ENCODE measurements at places on chromosomes 1 and 21.

- no peak for DNase-seq
These were observed 12.6 kb downstream of the PYCR2 start for GRCh38 chr1:225911191-225912130.

DNA sequence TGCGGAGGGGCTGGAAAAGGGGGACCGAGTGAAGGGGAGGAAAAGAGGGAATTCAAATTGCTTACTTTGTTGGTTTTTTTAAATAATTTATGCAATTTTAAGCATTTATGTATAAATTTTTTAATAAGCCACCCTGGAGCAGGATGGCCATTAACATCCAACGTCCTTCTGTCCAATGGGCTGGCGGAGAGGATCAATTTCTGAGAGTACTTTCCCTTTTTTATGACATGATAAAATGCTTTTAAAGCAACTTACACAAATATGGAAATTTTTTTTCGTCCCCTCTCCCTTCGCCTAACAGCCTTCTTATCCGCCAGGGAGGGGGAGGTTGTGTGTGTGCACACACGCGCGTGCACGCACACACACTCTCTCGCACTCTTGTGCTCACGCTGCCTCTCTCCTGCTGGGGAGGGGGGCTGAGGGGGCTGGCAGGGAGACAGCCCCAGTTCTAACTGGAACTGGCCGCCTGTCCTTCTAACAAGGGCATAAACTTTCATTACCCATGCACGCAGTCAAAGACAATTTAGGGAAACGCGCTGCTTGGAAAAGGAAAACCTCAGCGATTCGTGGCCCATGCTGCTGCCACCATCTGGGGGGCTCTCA lies 123.2 kb downstream of the CASZ1 start:
- DNase-seq: no peak

GRCh38 chr1:89602871-89603404 lies 30.0 kb upstream of the LRRC8C start:
- DNase-seq: no peak

- no peak for DNase-seq
These were observed 500.5 kb downstream of the BRINP3 start for GRCh38 chr1:189977184-189977583.

DNA sequence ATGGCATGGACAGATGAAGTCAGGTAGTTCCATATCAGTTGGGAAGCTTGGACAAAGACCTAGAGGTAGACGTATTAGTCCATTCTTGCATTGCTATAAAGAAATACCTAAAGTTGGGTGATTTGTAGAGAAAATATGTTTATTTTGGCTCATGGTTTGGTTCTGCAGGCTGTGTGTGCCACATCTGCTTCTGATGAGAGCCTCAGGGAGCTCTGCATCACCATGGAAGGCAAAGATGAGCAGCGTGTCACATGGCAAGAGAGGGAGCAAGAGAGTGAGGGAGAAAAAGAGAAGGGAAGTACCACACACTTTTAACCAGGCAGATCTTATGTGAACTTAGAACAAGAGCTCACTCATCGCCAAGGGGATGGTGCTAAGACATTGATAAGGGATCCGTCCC lies 9.0 kb downstream of the TSACC start:
- DNase-seq: no peak

DNA sequence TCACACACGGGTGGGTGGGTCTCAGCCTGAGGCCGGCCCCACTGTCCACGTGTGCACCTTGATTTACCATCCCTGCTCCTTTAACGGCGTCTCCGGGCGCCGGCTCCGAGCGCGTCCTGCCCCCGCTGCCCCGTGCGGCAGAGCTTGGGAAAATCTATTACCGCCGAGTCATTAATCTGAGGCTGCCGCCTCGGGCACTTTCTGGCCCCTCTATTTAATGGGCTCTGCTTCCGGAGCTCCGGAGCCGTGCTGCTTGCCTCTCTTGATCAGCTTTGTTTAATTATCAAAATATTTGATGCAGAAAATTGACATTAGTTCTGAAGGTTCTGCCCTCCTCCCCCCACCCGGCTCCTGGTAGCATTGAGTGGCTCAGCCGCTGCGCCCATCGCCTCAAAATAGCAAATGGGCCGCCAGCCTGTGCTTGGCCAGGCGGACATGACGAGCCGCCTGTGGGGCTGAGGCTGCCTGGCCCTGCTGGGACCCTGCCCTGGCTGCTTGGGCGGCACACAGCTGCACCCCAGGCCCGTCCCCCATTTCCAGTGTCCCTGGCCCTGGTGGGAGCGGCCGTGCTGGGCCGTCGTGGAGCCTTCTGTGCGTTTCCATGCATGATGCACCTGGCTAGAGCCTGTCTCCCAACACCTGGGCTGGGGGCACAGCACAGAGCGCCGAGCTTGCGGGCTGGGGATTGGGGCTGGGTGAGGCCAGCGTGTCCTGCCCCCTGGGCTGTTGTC lies 81.6 kb upstream of the TTC34 start:
- DNase-seq: no peak

DNA sequence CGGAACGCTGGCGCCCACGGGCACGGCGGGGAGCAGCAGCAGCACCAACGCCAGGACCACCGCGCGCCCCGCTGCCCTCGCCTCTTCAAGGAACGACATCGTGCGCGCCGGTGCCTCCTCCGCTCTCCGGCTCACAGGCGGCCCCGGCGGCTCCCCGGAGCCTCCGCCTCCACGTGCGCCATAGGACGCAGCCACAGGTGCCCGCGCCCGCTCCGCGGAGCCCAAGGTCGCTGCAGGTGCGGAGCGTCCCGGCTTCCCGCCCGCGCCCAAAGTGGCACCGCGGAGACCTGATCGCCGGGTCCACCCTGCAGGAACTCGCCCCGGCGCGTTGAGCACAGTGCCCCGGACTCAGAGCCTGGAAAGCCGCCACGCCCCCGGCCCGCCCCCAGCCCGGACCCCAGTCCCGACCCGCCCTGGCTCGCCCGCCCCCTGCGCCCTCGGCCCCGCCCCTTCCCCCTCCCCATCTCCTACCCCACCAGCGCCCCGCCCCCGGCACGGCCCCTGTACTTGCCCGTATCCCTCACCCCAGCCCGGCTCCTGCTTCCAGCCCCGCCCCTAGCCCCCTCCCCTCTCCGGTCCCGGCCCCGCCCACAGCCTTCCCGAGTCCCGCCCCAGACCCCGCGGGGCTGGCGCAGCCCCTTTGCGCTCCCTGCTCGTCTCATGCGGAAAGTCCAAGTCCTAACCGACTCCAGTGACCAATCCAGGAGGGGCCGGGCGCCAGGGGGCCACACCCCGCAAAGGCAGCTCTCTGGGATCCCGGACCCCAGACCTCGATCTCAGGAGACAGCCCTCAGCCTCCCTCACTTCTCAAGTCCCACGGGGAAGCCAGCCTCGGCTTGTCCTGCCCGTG lies at the start of gene MEGF6:
Gene MEGF6 (minus strand): TSS at position 339 of the 850 bp plus-strand sequence. CDS start 240 bp downstream, at position 99.
- DNase-seq: peak; percentile 84

- DNase-seq: no peak
These were observed 36.3 kb upstream of the RAP1GAP start for GRCh38 chr1:21705303-21705980.

DNA sequence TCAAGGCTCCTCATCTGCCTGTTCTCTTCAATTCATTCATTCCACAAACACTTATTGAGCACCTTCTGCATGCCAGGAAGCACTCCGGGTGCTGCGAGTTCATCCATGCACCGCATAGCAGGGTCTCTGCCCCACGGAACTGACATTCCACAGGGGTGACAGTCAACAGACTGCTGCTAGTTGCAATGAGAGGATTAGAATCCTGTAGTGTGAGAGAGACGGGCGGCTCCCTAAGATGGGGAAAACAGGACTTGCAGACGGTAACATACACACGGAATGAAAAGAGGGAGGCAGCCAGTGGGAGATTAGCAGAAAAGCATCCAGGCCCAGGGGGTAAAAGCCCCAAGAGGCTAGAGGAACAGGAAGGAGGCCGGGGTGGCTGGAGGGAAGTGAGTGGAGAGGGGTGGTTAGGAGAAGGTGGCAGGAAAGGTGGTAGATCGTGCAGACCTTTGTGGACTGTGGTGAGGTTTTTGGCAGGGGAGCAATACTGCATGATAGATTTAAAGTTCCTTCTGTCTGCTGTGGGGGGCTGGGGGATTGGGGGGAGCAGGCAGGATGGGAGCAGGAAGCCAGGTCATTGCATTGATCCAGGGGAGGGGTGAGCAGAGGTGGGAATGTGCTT lies 6.6 kb downstream of the TNFRSF8 start:
- no peak for DNase-seq

DNA sequence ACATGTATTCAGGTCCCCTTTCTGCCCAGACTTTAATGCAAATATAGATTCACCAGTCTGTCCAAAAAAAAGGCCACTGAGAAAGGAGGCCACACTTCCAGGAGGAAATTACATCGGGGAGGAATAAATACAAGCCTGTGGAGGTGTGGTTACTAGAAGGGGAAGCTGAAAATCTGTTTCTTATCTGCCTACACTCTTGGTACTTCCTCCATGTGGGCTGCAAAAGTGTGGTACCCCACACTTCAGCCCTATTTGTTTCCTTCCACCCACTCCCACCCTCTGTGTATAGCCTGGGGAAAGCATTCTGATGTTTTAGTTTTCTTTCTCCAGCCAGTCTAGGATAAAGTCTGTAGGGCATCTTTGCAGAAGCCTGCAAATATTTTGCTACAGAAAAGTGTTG lies 38.4 kb downstream of the UTP25 start:
- no peak for DNase-seq

DNA sequence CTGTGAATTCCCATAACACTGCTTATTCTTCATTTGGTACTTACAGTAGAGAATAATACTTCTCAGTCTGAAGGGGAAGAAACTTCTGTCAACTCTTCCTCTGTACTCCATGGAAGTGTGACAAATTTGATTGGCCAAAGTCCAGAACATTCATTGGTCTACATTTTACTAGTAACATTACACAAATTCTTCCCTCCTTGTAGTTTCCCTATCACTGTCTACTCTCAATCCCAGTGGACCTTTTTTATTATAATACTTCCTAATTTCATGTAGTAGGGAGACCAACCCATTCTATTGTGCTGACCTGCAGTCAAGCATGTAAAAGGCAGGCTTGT lies 74.7 kb downstream of the ALG6 start:
- no peak for DNase-seq

DNA sequence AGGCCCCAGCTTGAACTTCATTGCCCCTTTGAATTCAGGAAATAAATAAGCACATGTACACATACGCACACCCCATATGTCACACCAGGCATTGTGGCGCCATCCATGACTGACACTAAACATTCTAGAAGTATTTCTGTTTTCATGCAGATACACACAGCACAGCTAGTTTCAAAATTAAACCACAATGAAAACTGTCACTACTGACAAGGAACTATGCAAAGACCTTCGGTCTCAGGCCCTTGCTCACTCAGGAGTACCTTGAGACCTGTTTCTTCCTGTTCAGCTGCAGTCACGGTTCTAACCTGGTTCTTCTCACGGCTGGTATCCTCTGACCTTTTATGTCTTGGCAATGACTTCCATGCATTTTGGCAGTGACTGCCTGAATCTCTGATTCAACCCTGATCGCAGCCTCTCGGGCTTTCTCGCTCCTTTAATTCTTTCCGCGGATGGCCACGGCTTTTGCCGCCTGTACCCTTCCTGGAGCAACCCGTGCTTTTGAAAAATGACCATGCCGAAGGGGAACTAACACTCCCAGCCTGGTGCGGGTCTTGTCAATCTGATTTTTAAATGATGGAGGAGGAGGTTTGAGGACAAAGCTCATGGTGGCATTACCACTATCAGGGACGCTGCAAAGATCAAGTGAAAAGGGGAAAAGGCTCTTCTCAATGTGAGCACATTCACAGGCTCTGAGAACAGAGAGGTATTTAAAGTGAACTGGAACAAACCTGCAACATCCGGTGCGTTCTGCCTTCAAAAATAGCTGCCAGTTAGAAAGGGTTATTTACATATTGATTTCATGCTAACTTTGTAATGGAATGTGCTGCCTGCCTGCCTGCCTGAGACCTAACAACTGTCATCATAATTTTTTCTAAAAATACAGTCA lies 384.6 kb downstream of the RRAGC start:
- DNase-seq: no peak

- DNase-seq: no peak
These were observed 72.6 kb upstream of the USP24 start for GRCh38 chr1:55287723-55288122.

GRCh38 chr1:34928699-34929496 lies 552 bp downstream of the DLGAP3 start:
- DNase-seq: no peak

DNA sequence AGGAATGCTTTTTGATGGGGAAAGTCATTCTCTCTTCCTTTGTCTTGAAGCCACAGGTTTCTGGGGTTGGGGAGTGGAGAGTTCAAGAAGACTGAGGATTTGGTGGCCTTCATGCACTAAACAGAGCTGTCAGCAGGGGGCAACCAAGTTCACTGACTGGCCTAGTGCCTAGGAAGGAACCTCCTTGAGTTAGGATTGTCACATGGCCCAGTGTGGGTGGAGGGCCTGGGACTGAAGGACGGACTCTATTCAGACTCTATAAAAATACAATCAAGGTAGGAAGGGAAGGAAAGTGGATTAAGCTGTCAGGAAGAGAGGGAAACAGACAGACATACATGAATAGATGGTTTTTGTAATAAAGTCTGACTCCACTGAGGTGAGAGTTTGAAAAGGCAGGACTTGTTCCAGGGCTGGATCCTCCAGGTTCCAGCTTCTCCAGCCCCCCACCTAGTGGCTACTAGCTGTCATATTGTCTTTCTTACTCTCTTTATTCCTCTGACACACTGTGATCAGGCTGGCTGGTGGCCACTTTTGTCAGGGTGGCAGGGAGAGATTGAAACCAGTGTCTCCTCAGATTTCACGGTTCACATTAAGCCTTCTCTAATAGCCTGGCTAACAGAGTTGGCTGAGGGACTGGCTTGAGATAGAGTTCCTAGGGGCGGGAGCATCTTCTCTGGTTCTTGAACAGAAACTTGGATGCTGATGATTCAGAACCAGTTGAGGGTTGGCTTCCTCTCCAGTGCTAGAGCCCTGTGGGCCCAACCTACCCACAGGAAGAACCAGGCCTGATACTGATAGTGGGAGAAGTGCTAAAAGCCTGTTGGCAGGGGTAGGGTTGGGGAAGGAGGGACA lies 4.1 kb upstream of the SH3BGRL3 start:
- peak; percentile 92 for DNase-seq

- no peak for DNase-seq
These were observed 272.9 kb upstream of the CSF3R start for GRCh38 chr1:36755303-36756230.

- DNase-seq: no peak
These were observed 247.4 kb downstream of the RHOU start for GRCh38 chr1:228982637-228983036.

DNA sequence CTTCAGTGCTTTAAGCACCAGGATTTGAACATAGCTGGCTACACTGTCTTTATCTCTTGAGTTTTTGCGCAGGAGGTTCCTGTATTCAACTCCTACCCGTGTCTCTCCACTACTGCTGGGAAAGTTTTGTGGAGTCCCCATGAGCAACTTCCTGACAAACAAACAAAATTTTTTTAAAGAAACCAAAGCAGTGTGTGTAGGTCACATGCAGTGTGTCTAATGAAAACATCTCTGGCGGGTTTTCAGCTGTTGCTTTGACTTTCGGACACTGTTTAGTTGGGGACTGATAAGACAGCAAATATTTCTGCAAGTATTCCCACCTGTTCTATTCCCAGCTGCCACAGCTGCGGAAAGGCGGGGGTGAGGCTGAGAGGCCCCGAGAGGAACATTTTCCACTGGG lies 2.0 kb downstream of the PSEN2 start:
- no peak for DNase-seq

- no peak for DNase-seq
These were observed 3.2 kb upstream of the LRRN2 start for GRCh38 chr1:204688776-204689175.

All from H1 (cell line).